Activated CD8-positive, alpha-beta memory T cell treated with anti-CD3 and anti-CD28 coated beads for 4 hours (primary cell): ENCODE measurements at places on chromosomes 6 and 20.

- no peak for DNase-seq
Measured at GRCh38 chr20:16124911-16125776, 448.1 kb downstream of the KIF16B start.

GRCh38 chr6:135141728-135142127 lies 39.4 kb upstream of the MYB start:
- no peak for DNase-seq

GRCh38 chr20:60863548-60863947 lies 388.5 kb upstream of the CDH4 start:
- no peak for DNase-seq

- DNase-seq = no peak
Measured at GRCh38 chr6:13425943-13426931, 61.2 kb downstream of the GFOD1 start.

DNA sequence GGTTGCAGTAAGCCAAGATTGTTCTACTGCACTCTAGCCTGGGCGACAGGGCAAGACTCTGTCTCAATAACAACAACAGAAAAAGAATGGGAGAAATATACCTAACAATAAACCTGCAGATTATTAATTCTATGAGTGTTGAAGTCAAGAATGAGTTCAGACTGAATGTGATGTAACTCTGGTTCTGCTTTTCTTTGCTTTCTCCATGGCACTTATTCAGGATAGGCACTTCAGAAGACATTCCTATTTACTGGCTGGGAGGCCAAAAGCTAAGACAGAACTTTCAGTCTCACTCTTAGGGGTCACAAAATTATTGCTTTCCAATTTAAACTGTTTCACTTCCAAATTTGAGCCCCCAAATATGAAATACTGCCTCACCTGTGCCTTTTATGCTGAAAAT lies 15.7 kb upstream of the PRIM2 start:
- DNase-seq = no peak

DNA sequence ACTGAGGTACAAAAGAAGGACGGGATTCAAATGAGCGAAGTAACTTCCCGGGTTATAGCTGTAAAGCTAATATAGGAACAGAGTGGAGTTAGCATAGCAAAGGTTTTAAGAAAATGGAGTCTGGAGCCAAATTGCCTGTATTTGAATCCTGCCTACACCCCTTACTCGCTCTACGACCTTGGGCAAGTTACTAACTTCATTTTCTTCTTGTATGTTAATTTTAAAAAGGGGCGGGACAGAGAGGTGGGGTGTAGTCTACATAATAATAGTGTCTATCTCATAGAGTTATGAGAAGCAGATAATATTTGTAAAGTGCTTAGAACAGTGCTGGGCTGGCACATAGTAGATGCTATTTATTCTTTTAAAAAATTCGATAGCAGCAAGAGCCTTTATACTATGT lies 705 bp downstream of the ZSCAN23 start:
- DNase-seq = no peak

GRCh38 chr20:61112515-61112914 lies 139.5 kb upstream of the CDH4 start:
- no peak for DNase-seq

DNA sequence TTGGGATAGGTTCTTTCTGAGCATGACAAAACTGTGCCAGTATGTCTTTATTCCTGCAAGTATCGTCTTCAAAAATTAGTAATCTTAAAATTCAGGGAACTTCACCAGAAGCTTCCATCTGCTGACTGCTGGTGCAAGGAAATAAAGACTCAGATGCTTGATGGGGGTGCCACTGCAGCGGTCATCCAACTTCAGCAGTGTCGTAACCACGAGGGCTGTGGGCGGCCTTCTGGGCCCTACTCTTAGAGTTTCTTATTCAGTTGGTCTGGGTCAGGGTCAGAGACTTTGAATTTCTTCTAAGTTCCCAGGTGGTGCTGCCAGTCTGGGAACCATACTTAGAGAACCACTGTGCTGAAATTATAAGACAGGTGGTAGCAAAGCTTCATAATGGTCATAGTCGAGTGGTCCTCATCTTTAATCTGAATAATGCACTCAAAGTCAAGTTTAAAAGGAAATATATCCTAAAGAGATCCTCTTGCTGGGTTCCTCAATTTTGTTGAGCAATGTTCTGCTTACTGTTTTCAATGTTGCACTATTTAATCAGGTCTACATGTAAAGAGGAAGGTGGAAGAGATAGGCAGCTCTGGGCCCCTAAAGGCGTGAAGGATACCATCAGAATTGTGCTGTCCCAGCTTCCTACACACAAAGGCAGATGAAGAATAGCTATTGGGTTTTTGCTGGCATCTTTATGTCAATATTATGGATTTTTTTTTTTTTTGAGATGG lies 165.4 kb upstream of the GMDS start:
- DNase-seq = no peak

DNA sequence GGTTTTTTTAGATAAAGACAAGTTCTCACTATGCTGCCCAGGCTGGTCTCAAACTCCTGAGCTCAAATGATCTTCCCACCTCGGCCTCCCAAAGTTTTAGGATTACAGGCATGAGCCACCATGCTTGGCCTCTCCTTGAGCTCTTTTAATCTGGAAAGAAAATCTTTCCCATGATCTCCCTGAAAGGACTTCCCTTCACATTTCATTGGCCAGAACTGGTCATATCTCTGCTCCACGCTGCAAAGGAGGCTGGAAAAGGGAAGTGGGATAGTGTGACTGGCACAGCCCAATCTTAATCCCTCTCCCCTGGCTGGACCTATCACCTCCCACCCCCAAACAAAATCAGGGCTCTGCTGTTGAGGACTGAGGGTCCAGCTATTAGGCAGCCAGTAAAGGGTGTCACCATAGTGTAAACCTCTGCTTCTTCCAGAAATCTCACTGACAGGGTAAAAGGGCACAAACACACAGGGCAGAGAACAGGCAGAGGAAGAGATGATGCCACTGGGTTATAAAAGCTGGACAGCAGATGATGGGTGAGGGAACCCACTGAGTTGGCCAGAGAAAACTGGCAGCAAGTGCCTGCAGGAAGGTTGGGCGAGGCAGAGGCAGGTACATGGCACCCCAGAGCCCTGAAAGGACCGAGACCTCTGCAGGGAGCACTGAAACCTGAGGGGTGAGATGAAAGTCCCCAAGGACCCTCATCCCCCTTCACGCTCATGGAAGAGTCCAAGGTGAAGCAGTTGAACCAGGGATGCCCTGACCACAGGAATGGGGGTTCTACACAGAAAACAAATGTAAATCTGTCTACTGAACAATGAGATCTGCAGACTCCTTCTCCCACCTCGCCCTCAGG lies 83.1 kb upstream of the PTPN1 start:
- DNase-seq = no peak

DNA sequence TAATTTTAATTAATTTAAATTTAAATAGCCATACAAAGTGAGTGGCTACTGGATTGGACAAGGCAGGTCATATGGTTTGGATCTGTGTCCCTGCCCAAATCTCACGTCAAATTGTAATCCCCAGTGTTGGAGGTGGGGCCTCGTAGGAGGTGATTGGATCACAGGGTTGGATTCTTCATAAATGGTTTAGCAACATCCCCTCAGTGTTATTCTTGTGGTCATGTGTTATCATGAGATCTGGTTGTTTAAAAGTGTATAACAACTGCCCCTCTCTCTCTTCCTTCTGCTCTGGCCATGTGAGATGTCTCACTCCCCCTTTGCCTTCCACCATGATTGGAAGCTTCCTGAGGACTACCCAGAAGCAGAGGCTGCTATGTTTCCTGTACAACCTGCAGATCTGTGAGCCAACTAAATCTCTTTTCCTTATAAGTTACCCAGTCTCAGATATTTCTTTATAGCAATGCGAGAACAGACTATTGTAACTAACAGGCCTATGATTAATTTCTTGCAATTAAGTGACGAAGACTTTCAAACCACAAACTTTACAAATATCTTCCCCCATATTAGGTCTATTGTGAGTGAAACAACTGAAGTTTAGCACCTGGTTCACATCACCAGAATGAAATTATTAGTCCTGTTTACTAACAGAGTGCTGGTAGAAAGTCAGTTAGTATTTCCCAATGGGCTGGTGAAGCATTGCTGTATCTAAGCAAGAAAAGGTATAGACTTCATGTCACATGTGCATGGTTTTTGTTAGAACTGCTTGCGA lies 60.0 kb upstream of the TNFAIP3 start:
- no peak for DNase-seq

GRCh38 chr20:61514805-61515505 lies 262.9 kb downstream of the CDH4 start:
- no peak for DNase-seq

GRCh38 chr6:51578362-51578761 lies 509.1 kb downstream of the PKHD1 start:
- no peak for DNase-seq

DNA sequence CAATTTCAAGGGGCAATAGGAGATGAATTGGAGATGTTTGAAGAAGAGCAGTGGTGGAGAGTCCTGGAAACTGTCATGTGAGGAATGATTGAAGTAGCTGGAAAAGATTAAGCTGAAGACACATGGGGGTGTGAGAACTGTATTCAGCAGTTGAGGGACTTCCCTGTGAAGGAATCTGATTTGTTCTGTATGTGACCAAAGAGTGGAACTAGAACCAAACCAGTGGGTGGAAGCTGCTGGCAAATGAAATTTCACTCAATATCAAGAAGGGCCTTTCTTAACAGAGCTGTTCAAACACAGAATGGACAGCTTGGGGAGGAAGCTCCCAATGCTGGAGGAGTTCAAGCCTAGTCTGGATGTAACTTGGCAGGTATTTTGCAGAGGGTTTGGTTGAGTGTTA lies 21.3 kb downstream of the SEC23B start:
- no peak for DNase-seq

DNA sequence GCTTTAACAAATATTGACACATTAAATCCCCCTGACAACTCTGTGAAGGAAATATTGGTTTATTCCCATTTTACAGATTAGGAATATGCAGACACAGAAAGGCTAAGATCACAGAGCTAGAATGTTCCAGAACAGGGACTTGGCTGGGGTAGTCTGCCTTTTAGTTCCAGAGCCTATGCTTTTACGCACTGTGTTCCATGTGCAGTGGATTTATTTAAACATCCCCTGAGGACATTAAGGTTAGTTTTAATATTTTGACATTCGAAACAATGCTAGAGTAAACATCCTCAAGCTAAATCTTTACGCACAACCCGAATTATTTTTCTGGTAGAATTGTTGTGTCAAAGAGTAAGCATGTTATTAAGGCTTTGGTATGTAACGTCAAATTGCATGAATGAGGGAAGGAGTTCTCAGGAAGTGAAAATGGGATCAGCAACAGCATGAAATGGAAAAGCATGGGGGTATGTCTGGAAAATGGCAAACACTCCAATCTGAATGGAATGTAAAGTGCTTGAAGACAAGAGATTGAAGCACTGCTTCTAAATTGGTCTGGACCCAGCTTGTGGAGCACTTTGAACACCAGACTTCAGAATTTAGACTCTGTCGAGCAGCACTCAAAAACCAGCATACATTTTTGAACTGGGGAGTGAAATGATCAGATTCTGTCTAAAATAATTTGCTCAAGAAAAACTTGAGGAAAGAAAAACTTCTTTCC lies 429.9 kb downstream of the CD83 start:
- no peak for DNase-seq

DNA sequence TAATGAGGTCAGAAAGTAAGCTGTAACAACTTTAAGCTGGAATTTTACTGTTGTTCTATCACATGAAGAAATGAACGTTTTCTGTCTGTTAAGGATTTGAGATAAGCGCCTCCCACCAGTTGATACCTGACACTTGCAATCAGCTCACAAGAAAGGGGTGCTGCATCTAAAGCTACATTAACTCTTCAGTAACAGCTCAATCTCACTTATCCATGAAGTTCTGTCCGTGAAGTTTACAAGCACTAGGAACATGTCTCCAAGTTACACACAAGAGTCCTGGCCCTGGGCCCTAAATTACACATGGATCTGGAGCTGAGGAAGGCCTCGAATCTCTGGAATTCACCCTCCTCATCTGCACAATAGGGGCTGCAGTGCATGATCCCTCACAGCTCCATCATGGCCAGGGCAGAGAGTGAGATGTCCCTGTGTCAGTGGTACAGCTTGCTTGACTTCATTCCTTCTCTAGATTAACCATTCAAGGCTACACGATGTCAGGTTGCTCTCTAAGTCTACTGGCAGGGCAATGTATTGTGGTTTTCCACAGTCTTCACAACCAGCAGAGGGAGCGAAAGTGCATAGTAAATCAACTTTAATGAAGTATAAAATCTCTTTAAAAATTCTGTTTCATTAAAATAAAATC lies 182.4 kb upstream of the MCHR2 start:
- DNase-seq = no peak

- DNase-seq = no peak
Measured at GRCh38 chr6:79468587-79468986, 68.6 kb downstream of the LCA5 start.

DNA sequence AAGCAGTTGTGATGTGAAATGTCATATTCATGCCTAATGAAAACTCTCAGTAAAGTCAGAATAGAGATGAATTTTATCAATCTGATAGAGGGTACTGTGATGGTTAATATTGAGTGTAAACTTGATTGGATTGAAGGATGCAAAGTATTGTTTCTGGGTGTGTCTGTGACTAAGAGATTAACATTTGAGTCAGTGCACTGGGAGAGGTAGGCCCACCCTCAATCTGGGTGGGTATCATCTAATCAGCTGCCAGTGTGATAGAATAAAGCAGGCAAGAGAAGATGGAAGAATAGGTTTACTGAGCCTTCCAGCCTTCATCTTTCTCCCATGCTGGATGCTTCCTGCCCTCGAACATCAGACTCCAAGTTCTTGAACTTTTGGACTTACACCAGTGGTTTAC lies 124.3 kb downstream of the CENPW start:
- no peak for DNase-seq
